Right hindlimb (tissue), 1 donor: ENCODE measurements at places on chromosomes 5 and 9.

DNA sequence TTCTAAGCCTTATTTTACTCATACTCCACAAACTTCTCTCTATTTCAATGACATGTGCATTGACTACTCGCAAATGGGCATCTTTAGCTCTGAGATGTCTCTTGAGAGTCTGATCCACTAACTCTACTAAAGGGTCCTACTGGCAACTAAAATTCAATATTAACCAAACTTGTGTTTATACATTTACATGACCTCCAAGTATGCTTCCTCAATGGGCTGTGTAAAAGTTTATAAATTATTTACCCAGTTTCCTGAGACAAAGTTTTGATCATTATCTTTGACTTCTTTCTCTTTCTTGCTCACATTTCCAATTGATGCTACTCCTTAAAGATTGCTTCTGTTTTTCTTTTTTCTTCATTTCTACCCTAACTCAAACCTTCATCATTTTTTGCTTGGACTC lies 510.1 kb upstream of the DAB2 start:
- DNase-seq: no peak

DNA sequence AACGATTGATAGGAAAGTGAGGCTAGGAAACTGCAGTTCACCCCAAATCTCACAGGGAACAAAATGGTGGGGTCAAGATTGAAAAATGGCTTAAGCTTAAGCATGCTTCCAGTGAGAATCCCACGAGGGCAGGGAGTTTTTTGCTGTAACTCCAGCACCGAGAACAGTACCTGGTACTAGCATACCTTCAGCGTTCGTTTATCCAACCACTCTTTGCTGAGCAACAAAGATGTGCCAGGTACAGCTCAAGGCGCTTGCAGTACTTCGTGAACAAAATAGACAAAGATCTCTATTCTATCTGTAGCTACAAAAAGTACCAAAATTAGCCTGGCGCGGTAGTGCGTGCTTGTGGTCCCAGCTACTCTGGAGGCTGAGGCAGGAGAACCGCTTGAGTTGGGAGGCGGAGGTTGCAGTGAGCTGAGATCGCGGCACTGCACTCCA lies 778 bp upstream of the PPP6C start:
- no peak for DNase-seq

GRCh38 chr5:33363537-33363936 lies 77.2 kb upstream of the TARS1 start:
- DNase-seq: no peak

- no peak for DNase-seq
Measured at GRCh38 chr9:102642651-102643050, 352.5 kb upstream of the CYLC2 start.

GRCh38 chr5:84149094-84149493 lies 235.6 kb downstream of the EDIL3 start:
- DNase-seq: no peak

DNA sequence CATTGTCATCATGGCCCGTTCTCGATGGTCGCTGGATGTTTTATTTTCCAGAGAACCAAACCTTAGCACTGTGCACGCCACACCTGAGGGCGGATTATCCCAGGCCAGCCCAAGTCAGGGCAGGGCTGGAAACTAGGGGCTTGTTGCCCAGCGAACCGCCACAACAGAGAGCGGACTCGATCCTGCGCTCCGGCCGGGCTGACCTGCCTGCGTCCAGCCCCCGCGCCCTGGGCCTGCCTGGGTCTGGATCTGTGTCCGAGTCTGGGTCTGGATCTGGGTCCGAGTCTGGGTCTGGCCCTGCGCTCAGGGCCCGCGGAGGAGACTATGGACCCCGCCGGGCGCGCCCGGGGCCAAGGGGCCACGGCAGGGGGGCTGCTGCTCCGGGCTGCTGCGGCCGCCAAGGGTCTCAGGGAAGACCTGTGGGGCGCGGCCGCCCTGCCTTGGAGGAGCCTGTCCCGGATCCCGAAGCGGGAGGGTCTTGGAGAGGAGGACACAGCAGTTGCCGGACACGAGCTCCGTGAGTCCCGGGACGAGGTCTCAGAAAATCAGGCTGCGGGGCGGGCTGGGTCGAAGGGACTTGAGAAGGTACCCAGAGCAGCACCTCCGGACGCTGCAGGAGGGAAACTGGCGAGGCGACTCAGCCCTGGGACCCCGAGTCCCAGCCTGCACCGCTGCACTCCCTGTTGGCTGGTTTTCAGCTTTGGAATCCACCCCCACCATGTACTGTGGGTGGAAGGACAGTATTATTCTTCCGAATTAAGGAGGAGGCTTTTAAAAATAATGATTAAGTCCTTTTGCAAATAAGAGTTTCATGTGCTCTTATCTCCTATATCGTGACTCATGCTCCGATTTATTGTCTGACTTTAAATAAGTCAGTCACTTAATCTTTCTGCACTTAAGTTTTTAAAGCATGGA lies at the start of gene ANKDD1B:
TSS of gene ANKDD1B (plus strand) at position 143 of the 915 bp plus-strand sequence. CDS start at position 325, 182 bp downstream.
- DNase-seq: peak; percentile 64

DNA sequence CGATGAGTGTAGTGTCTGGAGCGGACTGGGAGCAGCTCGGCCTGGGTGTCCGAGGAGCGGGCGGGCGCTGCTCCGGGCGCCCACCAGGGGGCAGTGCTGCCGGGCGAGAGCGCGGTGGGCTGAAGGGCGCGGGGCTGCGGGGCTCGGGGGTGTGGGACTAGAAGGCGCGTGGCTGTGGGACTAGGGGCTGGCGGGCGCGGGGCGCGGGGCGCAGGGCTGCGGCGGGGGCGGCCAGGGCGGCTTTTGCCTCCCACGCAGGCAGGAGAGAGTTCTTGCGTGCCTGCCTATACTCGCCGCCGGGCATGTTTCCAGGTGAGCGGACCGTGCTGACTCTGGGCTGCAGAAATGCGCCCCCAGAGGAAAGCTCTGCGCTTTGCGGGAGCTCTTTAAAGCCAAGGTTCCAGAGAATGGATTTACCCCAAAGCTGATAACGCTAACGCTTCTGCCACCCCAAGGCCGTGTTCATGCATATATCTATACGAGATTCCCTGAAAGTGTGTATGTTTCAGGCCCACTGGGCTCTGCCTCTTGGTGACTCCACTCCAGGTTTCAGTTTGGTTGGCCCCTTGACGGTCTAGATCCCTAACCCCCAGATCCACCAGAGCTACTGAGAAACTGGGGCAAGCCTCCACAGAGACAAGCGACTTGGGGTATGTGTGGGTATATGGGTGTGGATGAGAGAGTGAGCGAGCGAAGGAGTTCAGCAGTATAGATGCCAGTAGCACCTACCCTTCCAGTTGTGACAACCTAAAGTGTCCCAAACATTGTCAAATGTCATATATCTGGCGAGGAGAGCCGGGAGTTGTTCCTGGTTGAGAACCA lies 56.2 kb downstream of the ACER2 start:
- DNase-seq: peak; percentile 69

DNA sequence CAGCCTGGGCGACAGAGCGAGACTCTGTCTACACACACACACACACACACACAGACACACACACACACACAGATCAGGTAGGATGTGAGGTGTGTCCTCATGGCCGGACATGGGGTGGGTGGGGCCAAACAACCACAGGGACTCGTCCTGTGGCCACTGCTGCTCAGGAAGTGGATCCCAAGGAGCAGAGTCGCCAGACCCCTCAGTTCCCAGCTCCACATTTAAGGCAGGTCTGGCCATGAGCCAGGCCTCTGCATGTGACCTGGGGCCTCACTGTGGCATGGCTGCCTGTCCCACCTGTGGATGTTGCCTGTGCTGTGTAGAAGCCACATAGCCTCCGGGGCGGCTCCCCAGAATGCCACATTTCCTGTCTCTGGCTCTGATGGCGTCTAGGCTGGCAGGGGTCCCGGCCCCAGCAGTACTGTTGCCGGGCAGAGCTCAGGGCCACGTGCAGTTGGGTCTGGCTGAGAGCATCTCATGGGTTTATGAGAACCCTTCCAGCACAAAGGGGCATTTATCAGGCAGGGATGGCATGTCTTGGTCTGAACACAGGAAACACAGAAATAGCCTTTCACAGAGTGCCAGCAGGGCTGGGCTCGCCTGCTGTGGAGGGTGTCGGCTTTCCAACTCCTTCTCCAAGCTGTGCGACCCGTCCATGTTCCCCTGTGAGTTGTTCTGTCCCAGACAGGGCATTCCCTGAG lies 9.9 kb upstream of the NINJ1 start:
- peak; percentile 83 for DNase-seq

GRCh38 chr9:4709380-4709779 lies 30.0 kb downstream of the CDC37L1 start:
- DNase-seq: no peak
